ENCODE measurements at places on chromosomes 2 and 18.

DNA sequence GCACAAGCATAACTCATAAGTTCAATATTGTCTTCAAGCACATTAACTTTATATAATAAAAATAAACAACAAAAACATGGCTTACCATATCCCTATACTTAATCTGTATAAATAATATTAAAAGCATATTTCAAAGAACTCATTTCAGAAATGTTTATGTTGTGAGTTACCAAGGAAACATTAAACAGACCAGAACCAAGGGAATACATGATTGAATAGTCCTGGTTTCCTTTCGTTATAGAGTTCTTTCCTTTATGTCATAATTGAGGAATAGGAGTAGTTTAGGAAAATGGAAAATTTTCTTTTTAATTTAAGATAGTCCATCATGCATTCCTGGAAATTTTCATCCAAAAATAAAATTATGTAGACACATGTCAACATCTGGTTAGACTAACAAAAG is 343.0 kb downstream of the ERBB4 start:
- DNase-seq = no peak

DNA sequence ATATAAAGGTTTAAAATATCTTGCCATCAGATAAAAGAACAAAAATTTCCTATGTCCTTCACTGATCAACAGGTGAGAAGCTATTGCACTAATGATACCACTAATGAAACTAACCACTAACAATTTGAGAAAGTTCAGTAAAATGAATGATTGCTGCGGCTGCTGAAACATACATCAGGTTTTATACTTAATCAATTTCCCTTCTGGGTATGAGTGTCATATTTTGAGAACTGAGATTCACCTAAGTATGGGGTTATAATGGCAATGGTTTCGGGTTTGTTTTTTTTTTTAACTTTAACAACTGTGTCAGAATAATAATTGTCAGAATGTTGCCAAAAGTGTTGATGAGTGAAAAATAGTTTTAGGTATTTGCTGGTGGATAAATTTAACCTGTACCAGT is 151.3 kb upstream of the SLC39A10 start:
- DNase-seq = no peak

DNA sequence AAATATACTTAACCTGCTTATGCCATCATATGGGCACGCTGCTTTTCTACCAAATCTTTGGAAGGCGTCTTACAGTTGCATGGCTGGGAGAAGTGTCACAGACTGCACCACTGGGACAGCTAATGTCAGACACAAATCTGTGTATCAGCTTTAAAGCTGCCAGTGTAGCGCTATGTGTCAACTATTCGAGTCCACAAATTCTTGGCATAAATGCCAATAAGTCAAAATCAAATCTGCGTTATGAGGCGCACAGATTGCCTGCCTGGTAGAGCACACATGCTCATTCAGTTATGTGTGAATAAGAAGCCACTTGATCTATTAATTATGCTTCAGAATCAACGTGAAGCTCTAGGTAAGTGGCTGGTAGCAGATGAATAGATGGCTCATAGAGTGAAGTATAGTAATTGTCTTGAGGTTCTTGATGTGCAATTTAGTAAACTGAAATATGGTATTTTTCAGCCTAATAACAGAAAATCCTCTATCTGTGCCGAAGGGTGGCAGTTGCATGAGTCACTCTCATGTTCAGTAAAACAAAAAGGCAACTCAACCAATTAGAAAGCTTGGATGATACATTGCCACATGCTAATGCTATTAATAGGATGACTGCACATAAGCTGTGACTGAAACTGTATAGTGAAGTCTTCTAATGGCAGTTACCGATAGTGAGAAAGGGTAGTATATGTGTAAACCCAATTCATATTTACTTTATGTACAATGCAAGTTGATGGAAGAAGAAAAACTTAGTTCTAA is 52.0 kb downstream of the DCC start:
- no peak for DNase-seq

DNA sequence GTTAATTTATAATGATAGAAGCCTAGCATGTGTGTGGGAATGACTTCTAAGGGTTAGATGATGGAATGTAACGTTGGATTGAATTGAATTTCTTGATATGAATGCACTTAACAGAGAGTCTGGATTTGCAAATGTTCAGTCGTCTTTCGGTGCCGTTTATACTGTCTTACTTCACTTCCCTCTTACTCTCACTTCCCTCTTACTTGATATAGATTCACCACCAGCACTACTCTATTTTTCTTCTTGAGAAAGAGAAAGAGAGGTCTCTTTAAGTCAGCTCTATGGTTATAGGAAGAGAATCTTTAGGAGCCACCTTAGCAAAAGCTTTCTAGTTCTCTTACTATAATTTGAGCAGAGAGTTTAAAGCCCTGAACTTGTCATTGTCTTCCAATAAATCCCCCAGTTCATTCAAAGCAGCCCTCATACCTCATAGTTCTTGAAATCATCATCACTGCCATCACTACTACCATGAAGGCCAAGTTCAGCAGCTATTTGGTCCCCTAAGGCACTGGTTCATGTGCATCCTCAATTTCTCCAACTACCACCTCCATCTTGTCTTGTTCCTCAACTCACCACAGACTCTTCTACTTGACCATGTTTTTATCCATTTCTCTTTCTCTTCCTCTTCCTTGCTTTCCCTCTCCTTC is 501.7 kb upstream of the TCF4 start:
- DNase-seq = no peak

- DNase-seq = peak; percentile 66
Measured at GRCh38 chr18:68623342-68623741, 91.6 kb downstream of the TMX3 start.

- no peak for DNase-seq
Measured at GRCh38 chr2:174779361-174779928, 15.2 kb upstream of the CHRNA1 start.

DNA sequence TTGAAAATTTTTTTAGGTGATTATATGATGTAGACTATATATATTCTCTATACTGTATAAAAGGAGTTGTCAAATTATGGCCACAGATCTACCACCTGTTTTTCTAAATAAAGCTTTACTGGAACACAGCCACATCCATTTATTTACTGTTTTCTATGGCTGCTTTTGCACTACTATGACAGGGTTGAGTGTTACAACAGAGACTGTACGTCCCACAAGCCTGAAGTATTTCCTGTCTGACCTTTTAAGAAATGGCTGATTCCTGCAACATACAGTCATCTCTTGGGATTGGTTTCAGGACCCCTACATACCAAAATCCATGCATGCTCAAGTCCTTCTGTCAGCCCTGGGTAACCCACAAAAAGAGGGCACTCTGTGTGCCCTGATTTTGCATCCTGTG is 508.3 kb downstream of the TSN start:
- DNase-seq = no peak

- DNase-seq = no peak
Measured at GRCh38 chr2:25042321-25043240, 705 bp downstream of the EFR3B start.

- no peak for DNase-seq
Measured at GRCh38 chr18:35641916-35642315, 60.4 kb downstream of the GALNT1 start.

GRCh38 chr2:23135481-23136100 is 249.4 kb upstream of the KLHL29 start:
- DNase-seq = no peak

DNA sequence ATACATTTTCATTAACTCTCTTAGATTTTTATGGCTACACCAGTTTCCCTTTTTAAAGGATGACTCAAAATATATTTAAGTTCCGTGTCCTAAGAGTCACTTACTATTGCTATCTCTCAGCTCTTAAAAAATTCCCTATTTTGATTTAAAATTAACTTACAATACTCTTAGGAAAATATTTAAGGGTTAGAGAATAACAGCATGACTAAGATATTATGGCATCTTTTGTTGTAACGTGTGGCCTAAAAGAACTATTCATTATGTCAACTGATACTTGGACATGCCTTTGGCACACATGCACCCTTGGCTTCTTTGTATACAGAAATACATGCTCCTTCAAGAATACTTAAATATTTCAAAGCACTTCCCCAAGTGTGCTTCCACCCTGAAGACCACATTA is 42.3 kb downstream of the SCN3A start:
- DNase-seq = no peak

GRCh38 chr2:109659396-109660045 is 45.4 kb downstream of the SOWAHC start:
- no peak for DNase-seq

- DNase-seq = no peak
Measured at GRCh38 chr2:99698896-99699295, 209.1 kb upstream of the REV1 start.

- DNase-seq = no peak
Measured at GRCh38 chr18:23816740-23817139, 127.5 kb downstream of the LAMA3 start.

- DNase-seq = peak; percentile 38
Measured at GRCh38 chr2:112065966-112066365, 10.9 kb downstream of the TMEM87B start.

GRCh38 chr2:56127463-56128152 is 56.2 kb upstream of the CCDC85A start:
- no peak for DNase-seq

DNA sequence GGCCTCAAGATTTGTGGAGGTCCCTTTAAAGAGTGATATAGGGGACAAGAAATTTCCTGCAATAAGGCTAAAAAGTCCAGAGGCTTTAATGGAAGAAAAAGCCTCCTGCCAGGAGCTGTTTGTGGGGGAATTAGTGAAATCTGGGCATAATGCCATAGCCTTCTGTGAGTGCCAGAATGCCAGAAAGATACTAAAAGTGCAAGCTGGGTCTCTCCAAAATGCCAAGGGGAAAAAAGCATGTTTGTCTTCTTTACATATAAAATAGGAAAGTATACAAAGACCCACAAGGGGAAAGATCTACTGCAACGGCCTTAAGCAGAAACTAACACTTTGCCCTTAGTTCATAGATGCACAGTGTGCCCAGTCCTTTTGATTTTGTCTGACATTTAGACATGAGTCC is 647.7 kb upstream of the ZNF804A start:
- no peak for DNase-seq

- no peak for DNase-seq
Measured at GRCh38 chr18:75880925-75881504, 453.5 kb upstream of the SMIM21 start.

DNA sequence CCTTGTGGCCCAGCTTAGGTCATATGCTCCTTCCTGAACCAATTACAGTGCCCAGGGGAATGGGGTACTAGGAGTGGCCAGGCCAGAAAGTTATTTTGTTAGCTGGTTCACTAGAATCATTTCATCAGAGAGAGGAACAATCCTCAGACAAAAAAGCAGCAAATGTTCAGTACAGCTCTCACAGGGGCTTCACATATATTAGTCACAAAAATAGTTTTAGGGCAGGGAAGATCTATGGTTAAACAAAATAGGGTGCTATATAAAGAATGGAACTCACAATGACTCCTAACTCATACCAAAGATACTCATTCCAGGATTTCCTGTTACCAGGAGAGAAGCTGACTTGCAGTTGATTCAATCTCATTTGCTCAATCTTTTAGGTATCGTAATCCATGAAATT is 71.0 kb downstream of the CWC22 start:
- no peak for DNase-seq

GRCh38 chr2:127652786-127653357 is 6.9 kb downstream of the GPR17 start:
- DNase-seq = no peak

GRCh38 chr18:64966667-64967066 is 784.1 kb upstream of the CDH7 start:
- no peak for DNase-seq

- no peak for DNase-seq
Measured at GRCh38 chr2:232779934-232780333, 3.6 kb upstream of the KCNJ13 start.
